Stromal cell of bone marrow (primary cell): ENCODE measurements at places on chromosomes 2 and 18.

- DNase-seq = no peak
Observed at GRCh38 chr18:12409469-12409868, 1.7 kb downstream of the PRELID3A start.

DNA sequence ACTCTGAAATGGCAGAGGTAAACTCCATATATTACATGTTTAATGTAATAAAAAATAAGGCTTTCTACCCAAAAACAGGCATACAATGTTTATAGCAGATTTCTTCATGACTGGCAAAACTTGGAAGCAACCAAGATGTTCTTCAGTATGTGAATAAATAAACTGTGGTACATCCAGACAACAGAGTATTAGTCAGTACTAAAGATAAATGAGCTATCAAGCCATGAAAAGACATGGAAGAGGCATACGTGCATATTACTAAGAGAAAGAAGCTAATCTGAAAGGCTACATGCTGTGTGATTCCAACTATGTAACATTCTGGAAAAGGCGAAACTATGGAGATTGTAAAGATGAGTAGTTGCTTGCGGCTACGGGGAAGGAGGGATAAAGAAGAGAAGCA, 97.4 kb downstream of the OSR1 start:
- DNase-seq = no peak

GRCh38 chr2:180742801-180743200, 237.6 kb upstream of the UBE2E3 start:
- no peak for DNase-seq

DNA sequence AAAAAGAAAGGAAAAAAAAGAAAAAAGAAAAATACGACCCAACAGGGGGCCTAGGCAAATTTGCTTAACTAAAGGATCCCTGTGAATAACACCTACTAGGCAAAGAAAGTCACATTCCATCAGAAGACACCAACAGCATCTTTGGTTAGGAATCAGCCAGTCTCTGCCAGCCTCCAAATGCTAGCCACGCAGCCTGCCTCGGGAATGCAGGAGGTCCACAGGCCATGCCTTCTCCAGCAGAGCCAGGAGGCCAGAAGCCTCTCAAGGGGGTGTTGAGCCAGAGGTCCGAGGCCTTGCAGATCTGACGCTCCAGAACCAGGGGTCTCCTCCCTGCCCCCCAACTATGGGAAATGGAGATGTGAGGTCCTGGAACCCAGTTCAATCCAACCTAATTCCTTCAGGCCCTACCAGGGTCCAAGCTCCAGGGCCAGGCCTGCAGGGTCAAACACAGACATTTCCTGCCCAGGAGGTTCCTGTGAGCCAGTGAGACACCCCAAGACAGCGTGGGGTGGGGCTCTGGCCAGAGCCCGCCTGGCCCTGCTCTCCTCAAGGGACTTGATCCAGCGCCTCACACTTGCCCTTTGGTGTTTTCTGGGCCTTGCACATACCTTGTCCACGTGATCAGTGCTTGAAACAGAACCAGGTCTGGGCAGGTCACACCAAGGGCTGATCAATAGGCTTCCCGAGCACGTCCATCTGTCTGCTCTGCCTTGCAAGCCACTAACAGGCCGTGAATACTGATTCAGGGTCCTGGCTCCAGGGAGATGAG, 289.6 kb upstream of the ID2 start:
- no peak for DNase-seq

DNA sequence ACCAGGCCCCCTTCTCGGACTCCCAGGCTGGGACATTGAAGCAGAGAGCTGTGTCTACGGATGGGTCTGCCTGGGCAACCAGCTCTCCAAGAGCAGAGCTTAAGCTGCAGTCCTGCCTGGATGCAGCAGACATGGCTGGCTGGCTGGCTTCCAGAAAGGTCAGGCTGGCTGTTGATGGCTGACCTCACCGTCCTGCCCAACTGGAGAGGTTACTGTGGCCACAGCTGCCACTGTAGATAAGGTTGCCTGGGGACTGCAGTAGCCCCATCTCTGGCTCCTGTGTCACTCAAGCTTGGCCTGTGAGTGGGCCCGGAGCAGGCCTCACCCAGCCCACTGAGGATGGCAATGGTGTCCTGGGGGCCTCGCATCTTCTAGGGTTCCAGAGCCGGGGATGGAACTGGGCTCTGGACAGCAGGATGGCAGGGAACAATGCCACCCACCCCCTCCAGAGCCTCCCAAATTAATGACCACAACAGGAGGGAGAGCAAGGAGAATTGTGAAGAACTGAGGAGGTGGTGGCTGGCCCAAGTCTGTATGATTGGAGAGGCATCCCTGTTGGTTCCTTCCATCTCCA, 37.0 kb upstream of the FOSL2 start:
- DNase-seq = no peak

DNA sequence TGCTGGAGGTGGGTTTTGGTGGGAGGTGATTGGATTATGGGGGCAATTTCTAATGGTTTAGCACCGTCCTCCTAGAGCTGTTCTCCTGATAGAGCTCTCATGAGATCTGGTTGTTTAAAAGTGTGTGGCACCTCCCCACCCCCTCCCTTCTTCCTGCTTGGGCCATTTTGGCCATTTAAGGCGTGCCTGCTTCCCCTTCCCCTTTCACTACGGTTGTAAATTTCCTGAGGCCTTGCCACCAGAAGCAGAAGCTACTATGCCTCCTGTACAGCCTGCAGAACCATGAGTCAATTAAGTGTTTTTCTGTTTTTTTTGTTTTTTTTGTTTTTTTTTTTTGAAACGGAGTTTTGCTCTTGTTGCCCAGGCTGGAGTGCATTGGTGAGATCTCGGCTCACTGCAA, 335.7 kb upstream of the HS6ST1 start:
- no peak for DNase-seq

- no peak for DNase-seq
Observed at GRCh38 chr2:239266779-239267287, 134.0 kb downstream of the HDAC4 start.

DNA sequence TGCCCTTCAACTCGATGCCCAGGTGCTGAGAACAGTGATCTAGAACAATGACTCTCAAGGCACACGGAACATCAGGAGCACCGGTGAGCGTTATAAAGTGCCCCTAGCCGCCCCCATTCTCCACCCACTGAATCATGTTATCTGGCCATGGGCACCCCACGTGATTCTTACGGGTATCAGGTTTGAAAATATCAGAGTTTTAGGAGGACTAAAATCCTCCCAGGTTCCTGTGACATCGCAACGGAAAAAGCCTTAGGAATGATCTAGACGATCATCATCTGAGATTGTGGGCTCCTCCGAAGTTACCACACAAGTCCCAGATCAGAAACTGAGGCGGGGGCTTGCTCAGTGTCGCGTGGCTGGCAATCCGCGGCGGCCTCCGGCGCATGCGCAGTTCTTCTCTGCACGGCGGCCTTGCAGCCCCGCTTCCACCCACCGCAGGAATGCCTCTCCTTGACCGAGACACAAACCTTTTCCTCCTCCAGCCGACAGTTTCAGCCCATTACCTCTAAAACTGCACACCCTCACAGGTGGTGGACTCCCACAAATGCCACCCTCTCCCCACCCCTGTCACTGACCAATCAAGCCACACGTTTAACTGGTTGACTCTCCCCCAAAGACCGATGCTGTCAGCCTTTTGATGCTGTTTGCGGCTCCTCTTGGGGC, 5.8 kb upstream of the MRPL33 start:
- no peak for DNase-seq

- no peak for DNase-seq
Observed at GRCh38 chr2:8566155-8566670, 115.6 kb upstream of the ID2 start.

- no peak for DNase-seq
Observed at GRCh38 chr2:59254279-59254678, 1013.2 kb upstream of the FANCL start.

DNA sequence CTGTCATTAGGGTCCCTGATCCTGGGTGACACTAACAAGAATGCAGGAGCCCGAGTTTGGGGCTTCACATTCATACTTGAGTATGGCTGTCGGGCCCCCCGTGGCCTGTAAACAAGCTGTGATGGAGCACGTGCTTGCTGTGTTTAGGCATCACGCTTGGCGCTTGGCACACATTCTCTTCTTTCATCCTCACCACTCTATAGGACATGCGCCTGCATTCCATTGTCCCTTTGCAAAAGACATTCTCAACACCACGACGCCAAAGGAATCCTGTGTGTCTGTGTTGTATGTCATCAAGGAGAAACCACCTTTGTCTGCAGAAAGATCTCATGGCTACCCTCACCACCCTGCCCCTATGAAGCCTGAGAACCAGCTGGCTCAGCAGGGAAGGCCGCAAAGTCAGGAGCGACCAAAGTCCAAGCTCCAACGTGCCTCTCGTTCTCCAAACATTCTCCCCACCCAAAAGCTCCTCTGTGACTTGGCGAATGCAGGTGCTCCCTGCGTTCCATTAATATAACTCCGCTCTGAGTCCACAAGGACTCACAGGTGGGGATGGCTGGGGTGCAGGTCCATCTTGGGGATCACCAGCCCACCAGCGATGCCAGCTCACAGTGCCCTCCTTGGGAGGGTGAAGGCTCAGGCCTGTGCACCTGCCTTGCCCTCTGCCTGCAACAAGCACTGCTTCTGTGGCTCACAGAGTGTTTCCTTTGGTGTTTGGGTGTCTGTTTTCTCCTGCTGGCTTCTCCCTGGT, 6.2 kb upstream of the PER2 start:
- DNase-seq = no peak

GRCh38 chr2:17911491-17912260, 33.2 kb downstream of the KCNS3 start:
- no peak for DNase-seq

DNA sequence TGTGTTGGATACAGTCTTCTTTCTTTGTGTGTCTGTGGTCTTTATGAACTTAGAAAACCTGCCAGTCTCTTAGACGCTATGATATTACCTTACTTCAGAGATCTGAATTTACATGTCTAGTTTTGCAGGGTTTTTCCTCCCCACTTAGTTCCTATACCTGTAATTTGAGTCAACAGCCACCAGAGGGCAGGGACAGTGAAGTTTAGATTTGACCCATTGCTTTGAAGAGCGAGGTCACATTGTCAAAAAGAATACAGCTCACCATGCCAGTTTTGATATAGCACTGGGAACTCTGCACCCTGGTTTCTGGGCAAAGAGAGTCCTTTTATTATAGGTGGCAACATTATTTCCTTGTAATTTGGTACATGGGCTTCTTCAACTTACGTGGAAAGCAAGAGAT, 102.3 kb downstream of the MAPK4 start:
- no peak for DNase-seq

- no peak for DNase-seq
Observed at GRCh38 chr2:143964891-143965290, 555.0 kb downstream of the ZEB2 start.

- no peak for DNase-seq
Observed at GRCh38 chr2:55013936-55014335, 36.3 kb downstream of the RTN4 start.

GRCh38 chr2:138649571-138649970, 130.6 kb downstream of the NXPH2 start:
- DNase-seq = no peak

- no peak for DNase-seq
Observed at GRCh38 chr2:221731432-221732145, 159.5 kb upstream of the EPHA4 start.

- DNase-seq = no peak
Observed at GRCh38 chr2:181463588-181463987, 6.4 kb downstream of the ITGA4 start.

- DNase-seq = no peak
Observed at GRCh38 chr18:28045880-28046279, 131.1 kb downstream of the CDH2 start.

- DNase-seq = no peak
Observed at GRCh38 chr2:39241588-39241987, 2.2 kb downstream of the CDKL4 start.

DNA sequence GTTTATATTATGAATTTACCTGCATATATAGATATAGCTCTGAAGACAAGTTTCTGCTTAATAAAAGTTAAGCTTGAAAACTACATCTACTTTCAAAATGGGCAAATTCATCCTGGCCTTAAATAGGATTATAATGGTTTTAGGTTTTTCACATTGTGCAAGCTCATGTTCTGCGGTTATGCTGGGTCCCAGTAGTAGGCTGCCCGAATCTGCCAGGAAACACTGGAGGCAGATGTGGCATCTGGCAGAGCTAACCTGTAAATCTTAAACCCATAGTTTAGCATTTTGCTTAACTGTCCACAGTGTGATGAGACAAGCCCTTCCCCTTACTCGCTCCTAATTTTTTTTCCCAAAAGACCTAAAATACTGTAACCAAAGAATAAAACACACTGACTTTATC, 234.2 kb downstream of the TCF4 start:
- no peak for DNase-seq

- DNase-seq = peak; percentile 3
Observed at GRCh38 chr18:41745166-41746049, 209.6 kb upstream of the PIK3C3 start.

DNA sequence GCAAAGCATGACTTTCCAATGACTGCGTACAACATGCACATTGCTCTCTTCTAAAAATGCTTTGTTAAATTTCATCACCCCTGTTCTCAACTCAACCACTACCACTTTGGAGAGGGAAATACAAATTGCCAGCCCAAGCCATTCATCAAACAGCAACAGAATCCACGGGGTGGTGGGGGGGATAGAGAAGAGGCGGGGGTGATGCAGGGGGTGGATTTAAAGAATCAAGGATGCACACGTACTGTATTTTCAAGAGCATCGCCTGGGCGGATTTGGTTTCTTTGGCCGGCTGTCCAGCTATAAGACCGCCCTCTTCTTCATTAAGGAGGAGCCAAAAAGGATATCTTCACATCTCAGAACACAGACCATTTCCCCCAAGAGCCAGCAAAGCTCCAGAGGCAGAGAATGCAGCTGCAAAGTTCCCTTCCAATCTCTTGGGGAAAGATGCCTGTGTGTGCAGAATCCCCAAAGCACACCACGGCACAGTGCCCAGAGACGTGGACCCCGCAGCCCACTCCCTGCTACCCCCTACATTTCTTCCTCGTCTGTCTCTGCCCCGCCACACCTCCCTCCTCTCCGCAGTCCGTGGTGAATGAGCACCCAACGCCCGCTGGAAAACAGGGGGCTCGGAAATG, 977 bp downstream of the SLC8A1 start:
- DNase-seq = peak; percentile 50
